ENCODE measurements at places on chromosomes 3 and 15.

GRCh38 chr15:34941185-34941698 is 28.3 kb downstream of the AQR start:
- DNase-seq: no peak

DNA sequence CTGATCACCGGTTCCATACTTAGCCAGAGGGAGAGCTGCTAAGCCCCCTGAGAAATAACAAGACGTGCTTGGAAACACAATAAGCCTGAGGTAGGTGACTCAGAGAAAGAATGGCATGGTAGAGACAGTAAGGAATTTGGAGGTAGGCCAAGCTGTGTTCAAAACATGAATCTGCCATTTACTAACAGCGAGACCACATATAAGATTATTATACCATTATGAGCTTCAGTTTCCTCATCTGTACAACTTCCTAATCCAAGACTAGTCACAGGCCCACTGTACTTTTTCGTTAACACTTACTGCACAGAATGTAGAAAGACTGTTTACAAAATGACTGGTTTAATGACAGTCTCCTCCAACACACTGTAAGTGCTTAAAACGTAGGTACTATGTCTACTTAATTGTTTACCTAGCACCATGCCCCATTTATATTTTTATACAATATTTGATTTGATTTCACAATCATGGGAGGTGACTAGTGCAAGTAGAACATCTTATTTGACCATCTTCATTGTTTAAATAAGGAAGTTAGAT is 25.7 kb downstream of the ATOSA start:
- no peak for DNase-seq

DNA sequence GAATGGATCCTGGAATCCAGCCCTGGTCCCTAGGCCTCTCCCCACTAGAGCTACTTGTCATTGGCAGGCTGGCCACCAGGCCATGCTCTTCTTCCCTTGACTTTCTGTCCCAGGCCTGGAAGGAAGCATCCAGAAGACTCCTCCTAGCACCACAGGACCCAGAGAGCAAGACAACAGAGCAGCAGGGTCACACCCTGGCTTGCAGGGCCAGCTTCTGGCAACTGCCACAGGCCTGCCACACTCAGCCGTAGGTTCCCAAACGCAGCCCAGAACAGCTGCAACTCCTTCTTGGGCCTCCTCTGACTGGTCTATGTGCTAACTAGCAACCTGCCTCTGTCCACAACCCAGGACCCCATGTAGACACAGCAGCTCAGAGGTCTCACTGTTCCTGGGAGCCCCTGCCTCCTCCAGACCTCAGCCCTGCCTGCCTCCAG is 36.8 kb upstream of the RPL32 start:
- no peak for DNase-seq

DNA sequence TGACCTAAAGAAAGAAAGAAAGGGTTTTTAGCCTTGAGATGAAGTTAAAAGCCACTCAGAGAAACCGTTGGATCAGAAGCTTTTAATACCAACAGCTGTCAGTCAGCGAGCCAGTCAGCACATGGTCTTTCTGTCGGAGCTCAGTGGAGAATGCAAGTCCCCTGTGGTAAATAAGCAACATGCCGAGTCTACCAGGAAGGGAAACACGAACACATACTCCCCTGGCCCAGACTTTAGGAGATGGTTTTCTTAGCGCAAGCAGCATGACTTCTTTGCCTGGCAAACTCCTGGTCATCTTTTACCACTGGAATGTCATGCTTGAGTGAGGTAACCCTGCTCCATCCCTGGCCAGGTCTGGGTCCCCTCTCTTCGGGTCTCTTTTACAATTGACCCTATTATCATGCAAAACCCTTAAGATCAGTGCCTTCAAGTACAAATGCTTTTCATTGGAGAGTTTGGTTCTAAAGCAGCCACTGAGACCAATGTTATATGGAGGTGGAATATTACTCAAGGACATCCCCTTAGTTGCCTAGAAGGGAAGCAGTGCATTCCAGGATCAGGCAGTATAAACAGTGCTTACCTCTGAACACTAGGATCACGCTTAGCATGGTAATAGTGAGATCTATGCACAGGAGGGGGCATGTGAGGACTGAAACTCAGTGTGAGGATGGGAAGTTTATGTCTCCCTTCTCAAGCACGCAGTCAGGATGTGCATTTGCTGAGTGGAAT is 28.2 kb downstream of the SLCO3A1 start:
- no peak for DNase-seq

DNA sequence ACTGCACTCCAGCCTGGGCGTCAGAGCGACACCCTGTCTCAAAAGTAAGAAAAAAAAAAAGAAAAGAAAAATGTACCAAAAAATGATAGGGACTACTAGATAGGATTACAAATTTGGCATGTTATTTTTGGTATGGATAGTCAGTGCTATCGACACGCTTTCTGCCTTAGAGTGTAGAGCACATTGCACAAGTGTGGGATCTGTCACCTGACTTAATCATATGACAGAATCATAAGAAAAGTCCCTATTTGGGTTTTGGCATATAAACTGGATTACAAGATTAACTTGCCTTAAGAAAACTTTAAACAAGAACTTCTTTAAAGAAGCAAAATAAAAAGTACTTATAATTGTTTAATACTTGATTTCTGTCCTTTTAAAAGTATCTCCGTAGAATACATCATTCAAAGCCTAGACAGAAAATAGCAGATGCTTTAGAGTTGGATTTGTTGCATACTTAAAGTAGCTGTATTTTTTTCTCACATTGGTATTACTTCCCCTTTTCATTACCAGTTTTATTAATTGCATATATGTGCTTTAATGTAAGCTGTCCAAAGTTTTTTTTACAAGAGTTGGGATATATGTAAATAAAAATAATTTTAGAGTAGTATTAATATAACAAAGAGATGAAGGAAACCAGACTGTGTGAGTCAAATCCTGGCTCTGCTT is 7.8 kb downstream of the ATP6V1A start:
- DNase-seq: no peak

- DNase-seq: no peak
These were observed 8.4 kb downstream of the ST6GAL1 start for GRCh38 chr3:186938716-186939115.

GRCh38 chr3:65905771-65906170 is 132.9 kb downstream of the MAGI1 start:
- DNase-seq: no peak

DNA sequence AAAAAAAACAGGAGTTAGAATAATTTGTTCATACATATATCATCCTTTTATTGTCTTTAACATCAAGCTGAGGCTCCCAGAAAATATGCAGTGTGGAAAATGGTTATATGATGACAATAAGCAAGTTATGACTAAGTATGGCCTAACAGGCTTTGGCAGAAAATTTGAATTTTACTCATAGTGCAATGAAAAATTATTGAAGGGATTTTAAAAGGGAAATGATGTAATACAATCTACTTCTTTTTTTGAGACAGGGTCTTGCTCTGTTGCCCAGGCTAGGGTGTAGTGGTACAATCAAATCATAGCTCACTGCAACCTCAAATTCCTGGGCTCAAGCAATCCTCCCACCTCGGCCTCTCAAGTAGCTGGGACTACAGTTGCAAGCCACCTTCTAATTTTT is 78.7 kb downstream of the FAIM start:
- DNase-seq: no peak

GRCh38 chr3:29922992-29923746 is 642.3 kb downstream of the RBMS3 start:
- DNase-seq: no peak

DNA sequence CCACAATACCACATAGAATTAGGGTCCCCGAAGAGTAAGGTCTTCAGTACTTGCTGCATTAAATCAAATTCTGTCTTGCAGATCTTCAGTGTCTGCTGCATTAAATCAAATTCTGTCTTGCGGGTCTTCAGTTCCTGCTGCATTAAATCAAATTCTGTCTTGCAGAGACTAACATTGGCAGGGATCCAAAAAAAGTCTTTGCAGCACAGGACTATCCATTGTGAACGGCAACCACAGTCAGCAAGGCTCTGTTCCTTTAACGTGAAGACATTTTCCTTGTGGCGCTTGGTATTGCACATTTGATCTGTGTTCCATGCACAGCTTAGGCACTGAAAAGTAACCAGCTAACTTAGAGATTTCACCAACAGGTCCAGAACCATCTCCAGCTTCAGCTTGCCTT is 46.8 kb upstream of the POMGNT2 start:
- DNase-seq: no peak

DNA sequence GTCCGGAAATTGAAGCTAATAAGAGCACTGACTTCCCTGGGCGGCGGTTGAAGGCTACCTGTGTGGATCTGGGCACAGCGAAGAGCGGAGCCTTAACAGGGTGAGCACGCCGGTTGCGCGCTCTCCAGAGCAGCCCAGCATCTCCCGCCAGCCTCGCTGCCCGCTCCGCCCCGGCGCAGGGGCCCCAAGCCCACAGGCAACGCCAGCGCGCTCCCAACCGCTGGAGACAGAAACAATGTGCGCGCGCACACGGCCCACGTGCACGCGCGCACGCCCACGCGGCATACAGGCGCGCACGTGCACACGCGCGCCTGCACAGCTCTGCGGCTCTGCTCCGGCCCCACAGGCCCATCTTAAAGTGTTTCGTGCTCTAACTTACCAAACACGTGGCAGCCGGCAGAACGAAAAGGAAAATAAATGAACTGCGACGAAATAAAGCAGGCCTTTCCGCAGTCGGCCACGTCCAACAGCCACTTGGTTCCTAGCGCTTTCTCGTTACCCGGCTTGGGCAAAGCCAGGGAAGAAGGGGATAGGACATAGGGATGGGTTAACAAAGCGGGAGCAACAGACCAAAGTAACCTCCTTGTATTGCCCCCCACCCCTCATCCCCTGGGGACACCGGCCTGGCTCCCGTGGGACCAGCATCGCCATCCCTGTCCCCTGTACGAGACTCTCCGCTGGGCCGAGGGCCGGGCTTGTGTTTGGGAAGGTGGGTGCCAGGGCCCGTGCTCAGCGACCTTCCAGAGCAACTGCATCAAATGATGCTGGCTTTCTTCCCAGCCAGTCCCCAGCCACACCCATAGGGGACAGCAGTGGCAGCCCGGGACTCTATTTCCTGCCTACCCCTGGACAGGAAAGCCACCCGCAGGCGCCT is 203.7 kb downstream of the ABHD5 start:
- DNase-seq: peak; percentile 39

DNA sequence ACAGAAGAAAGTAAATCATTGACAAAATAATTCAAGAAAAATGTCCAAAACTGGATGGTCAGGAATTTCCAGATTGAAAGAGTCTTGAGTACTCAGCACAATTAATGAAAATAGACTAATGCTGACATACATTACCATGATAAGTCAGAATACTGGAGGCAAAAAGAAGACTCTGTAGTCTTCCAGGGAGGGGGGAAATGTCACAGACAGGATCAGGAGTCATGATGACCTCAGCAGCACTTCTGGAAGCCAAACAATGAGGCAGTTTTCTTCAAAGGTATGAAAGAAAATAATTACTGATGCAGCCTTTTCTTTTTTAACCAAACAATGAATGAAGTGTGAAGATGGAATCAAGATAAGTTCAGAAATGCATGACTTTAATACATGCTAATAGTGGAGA is 30.1 kb upstream of the SLC22A13 start:
- DNase-seq: no peak

DNA sequence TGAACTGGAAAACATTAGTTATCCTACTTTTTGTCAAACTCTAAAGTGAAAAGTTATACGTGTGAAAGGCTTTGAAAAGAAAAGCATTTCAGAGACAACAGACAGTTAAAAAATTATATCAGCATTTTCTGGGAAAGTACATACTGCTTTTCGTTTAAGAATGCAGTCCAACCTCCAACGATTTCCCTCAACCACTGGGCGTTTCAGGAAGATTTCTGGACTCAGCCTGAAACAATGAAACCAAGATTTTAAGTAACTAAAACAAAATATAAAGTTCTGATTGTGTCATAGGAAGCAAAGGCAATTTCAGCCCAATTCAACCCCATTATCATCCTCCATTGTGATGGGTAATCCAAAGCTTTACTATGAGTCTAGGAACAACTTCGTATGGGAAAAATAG is 110.7 kb downstream of the PLD1 start:
- DNase-seq: no peak

DNA sequence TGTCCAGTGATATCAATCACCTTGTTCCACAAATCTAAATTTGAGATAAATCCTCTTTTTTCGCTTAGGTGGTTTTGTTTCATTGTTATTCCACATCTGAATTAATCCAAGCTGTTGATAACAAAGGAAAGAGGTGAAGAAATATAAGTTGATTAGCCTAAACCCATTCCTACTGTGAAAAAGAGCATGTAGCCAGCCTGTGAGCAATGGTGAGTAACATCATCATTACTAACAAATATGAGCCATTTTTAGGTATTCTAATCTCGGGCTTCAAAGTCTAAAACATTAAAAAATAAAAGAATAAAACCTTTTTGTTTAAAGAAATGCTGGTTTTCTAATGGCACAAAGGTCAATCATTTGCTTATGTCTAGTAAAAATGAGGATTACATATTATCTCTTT is 52.1 kb upstream of the P3H2 start:
- no peak for DNase-seq

- DNase-seq: no peak
These were observed 21.2 kb upstream of the CLK3 start for GRCh38 chr15:74594455-74594854.

GRCh38 chr3:33681667-33682066 is 36.4 kb downstream of the CLASP2 start:
- DNase-seq: no peak

GRCh38 chr3:119294696-119295671 is 801 bp downstream of the ARHGAP31 start:
- DNase-seq: peak; percentile 52

DNA sequence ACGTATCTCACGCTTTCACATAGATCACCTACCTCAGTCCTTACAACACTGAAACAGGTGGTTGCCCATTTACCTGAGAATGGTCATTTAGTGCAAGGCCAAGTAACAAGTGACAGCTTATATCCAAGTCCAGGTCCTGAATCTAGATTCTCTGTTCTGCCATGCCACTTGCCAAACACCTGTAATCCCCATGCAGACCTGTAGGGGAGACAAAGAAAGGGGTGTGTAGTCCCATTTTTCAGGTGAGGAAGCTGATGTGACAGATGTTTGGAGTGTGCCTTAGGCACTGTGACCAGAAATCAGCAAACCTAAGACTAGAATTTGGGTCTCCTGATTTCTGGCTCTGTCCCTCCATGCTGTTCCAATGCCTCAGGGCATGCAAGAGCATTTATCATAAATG is 12.7 kb downstream of the ZNF35 start:
- no peak for DNase-seq

GRCh38 chr3:33111581-33111980 is 2.2 kb upstream of the CRTAP start:
- DNase-seq: no peak

DNA sequence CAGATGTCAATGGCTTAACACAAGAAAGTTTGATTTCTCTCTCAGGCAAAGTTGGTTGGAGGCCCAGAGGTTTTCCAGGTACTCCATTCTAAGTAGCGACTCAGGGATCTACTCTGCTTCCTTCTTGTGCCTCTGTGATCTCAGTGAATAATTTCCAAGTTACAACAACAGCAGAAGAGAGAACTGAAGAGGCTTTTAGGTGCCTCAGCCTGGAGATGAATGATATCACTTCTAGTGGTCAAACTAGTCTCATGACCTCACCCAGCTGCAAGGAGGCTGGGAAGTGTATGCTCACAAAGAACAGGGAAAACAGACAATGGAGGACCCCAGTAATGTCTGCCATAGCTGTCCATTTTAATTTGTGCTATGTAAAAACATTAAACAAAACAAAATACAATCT is 4.6 kb upstream of the PRICKLE2 start:
- no peak for DNase-seq

- DNase-seq: no peak
These were observed 109.6 kb upstream of the THRB start for GRCh38 chr3:24604215-24604614.

Data from activated naive CD4-positive, alpha-beta T cell treated with anti-CD3 and anti-CD28 coated beads, Interleukin-2, amount 50 U/mL, for 16 hours (primary cell).